Stimulated activated CD4-positive, alpha-beta T cell treated with anti-CD3 and anti-CD28 coated beads, Interleukin-15, amount 100 ng/mL, for 1 hour (primary cell): ENCODE measurements at places on chromosomes 12 and 14.
A peak's percentile ranks its signal among the peaks of the same experiment; 100 is the strongest.

GRCh38 chr14:20427231-20428009 is 8.5 kb downstream of the KLHL33 start:
- DNase-seq = no peak

DNA sequence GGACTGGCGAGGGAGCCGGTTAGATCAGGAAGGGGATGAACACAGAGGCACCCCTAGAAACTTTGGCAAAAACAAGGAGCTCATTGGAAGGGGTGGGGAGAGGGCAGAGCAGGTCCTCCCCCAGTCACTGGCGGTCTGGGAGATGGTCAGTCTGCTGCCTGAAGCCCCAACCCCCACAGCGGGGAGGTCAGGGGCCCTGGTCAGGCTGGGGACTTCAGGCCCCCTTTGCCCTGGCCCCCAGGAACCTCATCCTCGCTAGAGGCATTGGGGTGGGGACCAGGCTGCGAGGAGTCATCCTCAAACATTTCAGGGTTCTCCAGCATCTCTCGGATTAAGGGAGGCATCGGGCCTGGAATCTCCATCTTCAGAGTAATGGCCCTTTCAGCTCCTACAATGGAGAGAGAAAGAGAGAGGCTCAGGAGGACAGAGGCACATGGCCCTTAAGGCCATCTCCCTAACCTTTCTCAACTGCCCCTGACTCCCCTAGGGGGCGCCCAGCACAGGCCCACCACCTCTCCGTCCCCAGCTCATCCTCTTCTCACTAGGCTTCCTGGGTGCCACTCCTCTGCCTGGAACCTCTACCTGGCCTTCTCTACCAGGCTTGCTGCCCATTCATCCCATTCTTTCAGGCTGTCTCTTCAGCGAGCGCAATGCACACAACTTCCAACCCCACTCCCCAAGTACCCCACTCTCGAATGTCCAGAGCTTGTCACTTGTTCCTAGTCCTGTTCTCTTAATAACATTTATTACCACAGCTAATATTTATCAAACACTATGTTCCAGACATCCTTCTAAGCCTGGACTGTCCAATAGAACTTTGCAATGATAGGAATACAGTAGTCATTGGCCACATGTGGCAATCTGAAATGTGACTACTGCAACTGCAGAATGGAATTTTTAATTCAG is 4.7 kb upstream of the ITGB7 start:
- DNase-seq = no peak

DNA sequence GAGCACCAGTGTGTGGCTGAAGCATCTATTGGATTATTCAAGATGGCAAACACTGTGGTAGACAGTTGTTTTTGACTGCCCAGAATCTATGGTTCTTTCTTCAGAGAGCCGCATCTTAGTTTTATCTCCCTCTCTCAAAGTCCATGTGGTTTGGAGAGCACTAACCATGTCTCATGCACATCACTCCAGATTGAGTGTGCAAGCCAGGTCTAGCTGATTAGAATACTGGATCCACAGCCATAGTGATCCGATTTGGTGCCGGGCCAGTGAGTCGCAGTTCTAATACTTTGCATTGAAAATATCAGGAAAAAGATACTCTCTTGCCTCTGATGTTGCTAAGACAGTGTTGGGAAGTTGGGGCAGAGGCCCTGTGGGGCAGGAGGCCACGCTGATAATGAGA is 4.6 kb upstream of the SBNO1 start:
- no peak for DNase-seq

- DNase-seq = no peak
Observed at GRCh38 chr14:58272588-58273372, 25.6 kb upstream of the ARID4A start.

GRCh38 chr12:6083601-6084000 is 40.9 kb downstream of the VWF start:
- no peak for DNase-seq

GRCh38 chr12:49198431-49199155 is 9.7 kb upstream of the TUBA1A start:
- no peak for DNase-seq

- DNase-seq = no peak
Observed at GRCh38 chr12:130537051-130537450, 179.0 kb downstream of the RIMBP2 start.

DNA sequence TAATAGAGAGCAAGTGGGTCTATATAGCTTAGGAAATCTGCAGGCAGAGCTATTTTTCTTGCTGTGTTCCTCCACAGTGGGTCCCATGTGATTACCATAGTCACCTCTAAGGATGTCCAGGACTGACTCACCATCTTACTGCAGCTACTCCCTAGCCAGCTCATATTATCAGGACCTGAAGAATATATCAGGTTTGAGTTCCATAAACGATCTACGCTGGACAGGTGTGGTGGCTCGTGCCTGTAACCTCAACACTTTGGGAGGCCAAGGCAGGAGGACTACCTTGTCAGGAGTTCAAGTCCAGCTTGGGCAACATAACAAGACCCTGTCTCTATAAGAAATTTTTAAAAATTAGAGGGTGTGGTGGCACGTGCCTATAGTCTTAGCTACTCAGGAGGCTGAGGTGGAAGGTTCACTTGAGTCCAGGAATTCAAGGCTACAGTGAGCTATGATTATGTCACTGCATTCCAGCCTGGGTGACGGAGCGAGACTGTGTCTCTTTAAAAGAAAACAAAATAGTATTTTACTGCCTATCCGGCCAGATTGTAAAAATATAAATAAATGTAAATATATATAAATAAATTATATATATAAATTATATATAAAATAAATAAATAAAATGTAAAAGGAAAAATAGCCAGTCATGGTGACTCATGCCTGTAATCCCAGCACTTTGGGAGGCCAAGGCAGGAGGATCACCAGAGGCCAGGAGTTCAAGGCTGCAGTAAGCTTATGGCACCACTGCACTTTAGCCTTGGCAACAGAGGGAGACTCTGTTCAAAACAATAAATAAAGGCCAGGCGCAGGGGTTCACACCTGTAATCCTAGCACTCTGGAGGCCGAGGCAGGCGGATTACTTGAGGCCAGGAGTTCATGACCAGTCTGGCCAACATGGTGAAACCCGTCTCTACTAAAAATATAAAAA is 6.9 kb upstream of the SPRYD4 start:
- no peak for DNase-seq

DNA sequence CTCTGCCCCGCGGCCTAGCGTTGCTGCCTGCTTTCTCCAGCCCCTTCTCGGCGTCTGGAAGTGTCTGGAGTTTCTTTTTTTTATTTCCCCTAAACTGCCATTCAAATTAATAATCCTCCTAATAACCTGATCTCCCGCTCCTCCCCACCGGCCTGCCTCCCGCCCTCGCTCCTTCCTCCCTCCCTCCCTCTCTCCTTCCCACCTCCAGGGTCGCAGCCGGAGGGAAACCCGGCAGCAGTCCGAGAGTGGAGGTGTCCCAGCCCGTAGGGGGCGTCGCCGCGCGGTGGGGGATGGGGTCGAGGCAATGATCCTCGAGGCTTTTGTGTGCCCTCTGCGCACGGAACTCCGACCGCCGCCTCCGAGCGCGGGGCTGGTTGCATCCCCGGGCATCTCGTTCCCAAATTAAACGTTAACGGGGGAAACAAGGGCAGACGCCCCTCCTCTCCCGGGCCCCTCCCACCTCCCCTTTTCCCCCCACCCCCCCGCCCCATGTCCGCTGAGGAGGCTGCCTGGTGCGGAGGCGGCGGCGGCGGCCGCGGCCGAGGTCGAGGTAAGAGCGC is 1.0 kb upstream of the SOCS2 start:
- DNase-seq = peak; percentile 48

DNA sequence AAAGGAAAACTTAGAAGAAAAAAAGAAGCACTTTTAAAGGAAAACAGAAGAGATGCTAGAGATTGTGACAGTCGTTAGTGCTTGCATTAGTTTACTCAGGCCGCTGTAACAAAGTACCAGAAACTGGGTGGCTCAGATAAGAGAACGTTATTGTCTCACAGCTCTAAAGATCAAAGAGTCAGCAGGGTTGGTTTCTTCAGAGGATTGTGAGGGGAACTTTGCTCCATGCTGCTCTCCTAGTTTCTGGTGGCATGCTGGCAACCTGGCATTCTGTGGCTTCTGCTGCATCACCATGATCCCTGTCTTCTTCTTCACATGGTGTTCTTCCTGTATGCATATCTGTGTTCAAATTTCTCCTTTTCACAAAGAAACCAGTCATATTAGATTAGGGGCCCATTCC is 119.4 kb upstream of the PLEKHA5 start:
- no peak for DNase-seq

- DNase-seq = no peak
Observed at GRCh38 chr14:100950024-100950423, 46.5 kb upstream of the RTL1 start.

DNA sequence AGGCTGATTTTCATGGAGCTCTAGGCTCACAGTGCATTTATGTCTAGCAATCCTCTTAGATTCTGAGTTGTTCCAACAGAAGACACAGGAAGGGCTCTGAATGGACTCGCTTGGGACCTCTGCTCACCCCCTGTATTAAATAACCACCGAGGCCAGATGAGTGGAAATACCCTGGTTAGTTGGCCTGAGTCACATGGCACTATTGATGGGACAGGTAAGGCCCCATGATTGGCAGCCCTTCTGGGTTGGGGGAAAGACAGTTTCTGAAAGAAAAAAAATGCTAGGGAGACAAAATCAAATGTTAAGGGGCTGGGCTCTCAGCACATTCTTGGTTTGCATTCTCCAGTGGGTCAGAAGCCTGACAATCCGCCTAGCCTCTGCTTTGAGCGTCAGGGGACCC is 14.8 kb downstream of the DGLUCY start:
- no peak for DNase-seq

DNA sequence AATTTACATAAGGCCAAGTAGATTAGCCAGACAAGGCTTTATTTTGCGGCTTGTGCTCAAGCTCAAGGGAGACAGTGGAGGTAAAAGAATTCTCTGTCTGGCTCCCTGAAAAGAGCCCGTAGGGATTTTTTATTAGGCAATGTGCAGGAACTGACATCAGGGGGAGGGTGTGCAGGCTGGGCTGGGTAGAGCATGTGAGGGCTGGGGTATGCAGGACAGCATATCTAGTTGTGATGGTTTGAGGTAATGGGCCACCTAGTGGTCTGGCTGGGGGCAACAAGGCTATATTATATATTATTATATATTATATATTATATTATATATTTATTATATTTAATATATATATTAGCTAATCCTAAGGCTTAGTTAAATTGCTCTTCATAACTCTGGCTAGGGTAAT is 102.1 kb downstream of the TMEM117 start:
- no peak for DNase-seq

DNA sequence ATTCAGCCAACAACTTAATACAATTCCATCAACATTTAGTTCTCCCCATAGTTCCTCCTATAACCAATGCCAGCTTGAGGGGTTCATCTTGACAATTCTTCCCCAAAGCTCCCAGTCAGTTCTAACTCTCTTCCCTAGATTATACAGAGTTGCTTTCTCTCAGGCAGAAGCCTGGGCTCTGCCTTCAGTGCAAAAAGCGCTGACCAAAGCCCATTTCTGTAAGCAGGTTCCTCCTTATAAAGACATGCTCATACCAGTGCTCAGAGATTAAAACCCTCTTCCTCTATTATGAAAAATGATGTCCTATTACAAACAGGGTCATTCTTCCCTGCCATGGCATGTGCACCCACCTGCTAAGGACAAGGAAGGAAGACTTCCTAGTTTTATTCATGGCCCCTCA is 16.2 kb downstream of the SPIC start:
- DNase-seq = no peak

DNA sequence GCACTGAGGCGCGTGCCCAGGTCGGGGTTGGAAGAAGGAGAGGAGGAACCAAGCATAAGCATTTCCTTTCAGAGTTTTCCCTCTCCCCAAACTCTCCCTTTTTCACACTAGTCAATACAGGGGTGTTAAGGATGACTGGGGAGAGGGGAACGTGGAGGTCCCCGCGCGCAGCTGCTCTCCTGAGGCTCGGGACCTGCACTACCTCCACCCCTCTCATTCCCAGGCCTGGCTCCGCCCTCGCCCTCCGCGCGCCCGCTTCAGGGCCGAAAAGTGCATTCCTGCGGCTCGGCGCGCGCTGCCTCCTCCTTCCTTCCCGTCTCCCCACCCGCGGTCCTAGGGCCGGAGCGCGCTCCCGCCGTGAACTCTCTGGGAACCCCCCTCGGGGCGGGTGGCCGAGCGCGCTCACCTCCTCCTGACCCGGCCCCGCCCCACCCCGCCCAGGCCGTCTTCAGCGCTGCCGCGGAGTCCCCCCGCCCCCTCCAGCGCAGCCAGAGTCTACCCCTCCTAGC is 11.3 kb downstream of the RARG start:
- DNase-seq = peak; percentile 62

DNA sequence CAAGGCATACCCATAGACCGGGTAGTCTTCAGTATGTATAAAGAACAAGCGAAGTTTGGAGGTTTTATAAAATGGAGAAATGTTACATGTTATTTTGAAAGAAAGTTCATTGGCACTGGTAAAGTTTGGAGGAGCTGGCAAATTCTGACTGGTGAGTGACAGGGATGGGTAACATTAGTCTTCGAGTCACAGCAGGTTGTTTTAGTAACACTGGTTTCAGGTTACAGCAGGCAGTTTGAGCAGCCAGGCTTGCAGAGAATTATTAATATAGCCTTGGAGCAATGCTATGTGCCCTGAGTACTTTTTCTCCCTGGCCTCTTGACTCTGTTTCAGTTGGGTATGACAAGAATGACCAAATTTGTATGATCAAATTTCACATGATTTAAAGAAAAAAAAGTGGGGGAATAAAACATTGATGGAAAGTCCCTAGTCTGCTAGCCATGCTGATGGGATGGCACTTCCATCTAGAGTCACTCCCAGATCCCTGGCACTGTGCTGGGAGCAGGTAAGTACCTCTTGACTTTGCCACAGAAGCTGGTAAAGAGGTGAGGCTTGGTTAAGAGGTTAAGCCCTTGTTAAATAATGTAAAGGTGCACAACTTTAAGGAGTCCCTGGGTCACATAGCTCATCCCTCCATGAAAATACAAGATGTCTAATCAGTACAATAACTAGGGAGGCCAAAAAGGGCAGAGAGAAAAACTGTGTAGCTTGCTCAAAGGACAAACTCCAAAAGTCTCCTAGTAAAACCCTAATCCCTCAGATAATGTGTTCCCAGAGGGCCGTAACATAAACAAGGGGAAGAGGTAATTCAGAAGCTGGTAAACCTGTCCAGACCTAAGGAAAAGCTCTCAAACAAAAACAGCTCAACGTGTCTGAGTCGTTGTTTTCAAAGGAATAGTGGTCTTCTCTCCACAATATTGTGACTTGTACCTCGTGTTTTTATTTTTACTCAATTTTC is 12.7 kb upstream of the SVOP start:
- DNase-seq = no peak

DNA sequence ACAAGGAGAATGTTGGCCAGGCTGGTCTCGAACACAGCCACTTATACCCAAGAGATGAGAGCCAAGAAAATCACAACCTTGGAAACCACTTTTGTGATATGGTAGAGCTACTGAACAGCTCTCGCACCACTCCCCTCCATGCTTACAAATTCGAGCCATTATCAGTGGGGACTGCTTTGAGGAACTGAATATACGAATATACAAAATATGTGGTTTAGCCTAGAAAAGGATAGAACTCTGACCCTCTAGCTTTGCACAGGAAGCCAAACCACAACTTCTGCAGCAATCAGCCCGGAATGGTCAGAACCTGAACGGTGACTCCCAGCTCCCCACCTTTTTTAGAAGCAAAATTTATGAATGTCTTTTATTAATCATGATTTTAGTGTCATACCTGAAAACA is 129.8 kb upstream of the TMEM132C start:
- no peak for DNase-seq
